ENCODE measurements at places on chromosomes 11 and 22.

DNA sequence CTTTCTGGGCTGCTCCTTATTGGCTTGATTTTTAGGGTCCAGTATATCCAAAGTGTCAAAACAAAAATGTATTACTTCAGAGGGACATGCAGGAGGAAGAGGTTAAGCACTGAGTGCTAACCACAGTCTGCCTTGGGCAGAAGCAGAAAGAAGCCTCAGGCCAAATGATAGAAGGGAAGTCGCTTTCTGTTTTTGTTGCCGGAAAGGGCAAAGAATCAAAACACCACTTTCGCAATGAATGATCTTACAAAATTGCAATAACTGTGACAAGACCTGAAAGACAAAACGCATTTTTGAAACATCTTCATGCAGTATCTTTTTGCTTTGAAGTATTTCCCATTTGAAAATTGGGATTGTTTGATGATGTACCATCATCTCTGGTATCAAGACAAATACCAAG, 70.1 kb upstream of the PICALM start:
- DNase-seq = no peak

GRCh38 chr11:117295438-117296137, 4.4 kb downstream of the BACE1-AS start:
- no peak for DNase-seq

- no peak for DNase-seq
Observed at GRCh38 chr22:38228326-38228872, 26.6 kb downstream of the MAFF start.

GRCh38 chr11:87456499-87456898, 418.8 kb downstream of the TMEM135 start:
- no peak for DNase-seq

GRCh38 chr11:30579415-30580175, 6.6 kb downstream of the MPPED2 start:
- no peak for DNase-seq

GRCh38 chr11:113553915-113554314, 78.7 kb upstream of the DRD2 start:
- peak; percentile 47 for DNase-seq

- no peak for DNase-seq
Observed at GRCh38 chr11:102494216-102494615, 36.3 kb downstream of the MMP7 start.

GRCh38 chr11:94657629-94658028, 90.5 kb downstream of the PIWIL4 start:
- peak; percentile 31 for DNase-seq

- peak; percentile 58 for DNase-seq
Observed at GRCh38 chr11:66546368-66546965, at the start of gene ACTN3. ACTN3 (plus strand) TSS chr11:66546903; CDS start chr11:66546938, 35 bp downstream.

- no peak for DNase-seq
Observed at GRCh38 chr11:69807106-69807815, 12.0 kb downstream of the FGF3 start.

GRCh38 chr11:119594639-119595249, 134.3 kb downstream of the NECTIN1 start:
- peak; percentile 65 for DNase-seq

DNA sequence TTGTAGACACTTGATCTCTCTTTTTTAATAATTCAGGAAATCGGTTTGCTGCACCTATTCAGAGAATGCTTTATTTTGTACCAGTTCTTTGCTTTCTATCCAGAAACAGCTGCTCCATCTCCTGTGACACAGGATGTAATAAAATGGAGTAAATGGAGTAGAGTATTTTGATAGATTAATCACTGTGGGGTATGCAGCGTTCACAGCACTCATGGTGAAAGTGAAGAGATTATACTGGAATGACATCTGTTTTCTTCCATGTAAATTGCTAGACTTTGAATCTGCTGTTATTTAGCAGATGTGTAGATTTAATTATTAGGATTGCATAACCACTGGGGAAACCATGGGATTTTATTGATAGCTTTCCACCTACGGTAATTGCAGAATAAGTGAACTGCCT, 227.3 kb upstream of the ARHGAP42 start:
- no peak for DNase-seq

- DNase-seq = no peak
Observed at GRCh38 chr22:45742866-45743450, 71.3 kb downstream of the ATXN10 start.

DNA sequence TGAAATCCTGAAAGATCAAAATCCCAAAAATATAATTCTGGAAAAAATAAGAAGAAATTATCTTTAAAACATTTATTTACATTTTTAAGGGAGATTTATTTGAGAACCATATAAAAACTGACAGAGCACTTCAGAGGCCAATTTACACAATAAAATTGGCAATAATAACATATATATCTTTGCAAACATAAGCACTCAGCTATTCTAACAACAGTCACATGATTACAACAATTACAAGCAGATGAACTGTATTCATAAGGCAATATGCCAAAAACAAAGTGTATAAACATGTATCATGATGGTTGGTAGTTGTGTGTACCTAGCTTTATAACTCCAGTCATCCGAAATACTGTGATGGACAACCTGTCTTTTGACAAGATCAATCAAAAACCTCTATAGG, 17.7 kb upstream of the RASSF10 start:
- DNase-seq = no peak

All from islet precursor cell (in vitro differentiated cells).